AG08396 (cell line): ENCODE measurements at places on chromosomes 11 and 22.
A peak's percentile ranks its signal among the peaks of the same experiment; 100 is the strongest.

DNA sequence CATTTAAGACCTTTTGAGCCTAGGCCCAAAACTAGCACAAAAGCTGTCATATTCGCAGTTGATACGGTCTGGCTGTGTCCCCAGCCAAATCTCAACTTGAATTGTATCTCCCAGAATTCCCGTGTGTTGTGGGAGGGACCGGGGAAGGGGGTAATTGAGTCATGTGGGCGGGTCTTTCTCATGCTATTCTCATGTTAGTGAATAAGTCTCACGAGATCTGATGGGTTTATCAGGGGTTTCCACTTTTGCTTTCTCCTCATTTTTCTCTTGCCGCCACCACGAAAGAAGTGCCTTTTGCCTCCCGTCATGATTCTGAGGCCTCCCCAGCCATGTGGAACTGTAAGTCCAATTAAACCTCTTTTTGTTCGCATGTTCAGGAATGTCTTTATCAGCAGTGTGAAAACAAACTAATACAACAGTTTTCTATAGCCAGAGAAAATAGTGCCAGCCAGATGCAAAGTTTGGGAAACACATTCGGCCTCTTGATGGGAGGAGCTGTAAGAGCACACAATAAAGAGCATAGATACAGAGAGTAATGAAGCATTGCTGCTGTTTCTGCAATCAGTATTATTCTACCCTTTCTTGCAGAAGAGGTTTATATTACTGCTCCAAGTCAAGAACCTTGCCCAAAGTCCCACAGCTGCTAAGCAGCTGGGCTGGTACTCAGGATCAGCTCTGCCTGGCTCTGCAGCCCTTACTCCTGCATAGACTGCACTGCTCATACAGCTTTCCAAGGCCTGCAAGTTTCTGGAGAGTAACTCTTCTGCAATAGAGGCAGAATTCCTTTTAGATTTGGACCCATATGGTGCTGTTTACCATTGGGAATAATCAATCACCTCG lies 2.0 kb upstream of the ZNF195 start:
- DNase-seq, result no peak

GRCh38 chr11:59611570-59612565 lies 3.7 kb downstream of the OSBP start:
- DNase-seq, result peak; percentile 16

DNA sequence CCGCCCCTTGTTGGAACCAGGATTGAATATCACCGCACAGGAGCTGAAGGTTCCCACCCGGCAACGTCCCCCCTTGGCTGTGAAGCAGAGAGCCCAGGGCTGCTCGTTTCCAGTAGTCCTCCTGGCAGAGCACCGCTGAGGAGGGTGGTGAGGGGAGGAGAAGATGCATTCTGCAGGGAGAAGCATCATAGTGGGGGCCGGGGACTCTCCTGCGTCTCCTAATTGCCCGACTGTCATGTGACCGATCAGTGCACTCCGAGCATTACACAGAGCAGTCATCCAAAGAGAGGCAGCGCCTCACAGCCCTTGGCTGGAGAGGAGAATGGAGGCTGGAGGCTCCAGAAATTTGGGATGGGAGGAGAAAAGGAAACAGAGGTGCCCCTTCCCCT lies 85.0 kb upstream of the SEPTIN5 start:
- DNase-seq, result no peak

GRCh38 chr22:41768430-41768829 lies 32.0 kb upstream of the CCDC134 start:
- DNase-seq, result no peak

- DNase-seq, result no peak
Measured at GRCh38 chr11:97937501-97937900, 1083.2 kb upstream of the CNTN5 start.
